ENCODE measurements at places on chromosomes 5 and 9.

GRCh38 chr9:114047717-114048116, 30.4 kb downstream of the AMBP start:
- no peak for DNase-seq

- DNase-seq: no peak
These were observed 415.9 kb downstream of the EFNA5 start for GRCh38 chr5:107254902-107255234.

DNA sequence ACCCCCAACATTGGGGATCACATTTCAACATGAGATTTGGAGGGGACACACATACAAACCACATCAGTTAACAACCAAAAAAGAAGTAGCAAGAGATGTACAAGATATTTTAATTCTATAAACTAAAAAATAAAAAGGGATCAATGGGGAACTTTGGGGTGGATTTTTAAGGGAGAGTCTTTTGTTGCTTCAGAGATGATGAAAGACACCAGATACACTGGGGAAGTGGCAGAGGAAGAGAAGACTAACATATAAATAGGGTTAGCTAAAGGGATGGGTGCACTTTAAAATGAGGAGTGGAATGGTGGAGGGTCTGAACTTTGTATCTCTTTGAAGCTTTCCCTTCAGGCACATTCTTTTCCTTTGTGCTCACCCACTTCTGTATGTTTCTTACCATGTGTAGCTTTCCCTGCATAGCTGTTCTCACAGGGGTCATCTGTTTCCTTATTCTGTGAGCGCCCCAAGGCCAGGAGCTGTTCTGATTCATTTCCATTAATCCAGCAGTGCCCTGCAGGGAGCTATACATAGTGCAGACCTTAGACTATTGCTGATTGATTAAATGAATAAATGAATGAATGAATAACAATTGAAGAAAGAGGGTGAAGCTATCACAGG, 531.6 kb upstream of the KLF4 start:
- DNase-seq: no peak

GRCh38 chr9:129595903-129596540, 24.9 kb downstream of the C9orf50 start:
- DNase-seq: no peak

GRCh38 chr9:102514541-102514940, 480.6 kb upstream of the CYLC2 start:
- no peak for DNase-seq

DNA sequence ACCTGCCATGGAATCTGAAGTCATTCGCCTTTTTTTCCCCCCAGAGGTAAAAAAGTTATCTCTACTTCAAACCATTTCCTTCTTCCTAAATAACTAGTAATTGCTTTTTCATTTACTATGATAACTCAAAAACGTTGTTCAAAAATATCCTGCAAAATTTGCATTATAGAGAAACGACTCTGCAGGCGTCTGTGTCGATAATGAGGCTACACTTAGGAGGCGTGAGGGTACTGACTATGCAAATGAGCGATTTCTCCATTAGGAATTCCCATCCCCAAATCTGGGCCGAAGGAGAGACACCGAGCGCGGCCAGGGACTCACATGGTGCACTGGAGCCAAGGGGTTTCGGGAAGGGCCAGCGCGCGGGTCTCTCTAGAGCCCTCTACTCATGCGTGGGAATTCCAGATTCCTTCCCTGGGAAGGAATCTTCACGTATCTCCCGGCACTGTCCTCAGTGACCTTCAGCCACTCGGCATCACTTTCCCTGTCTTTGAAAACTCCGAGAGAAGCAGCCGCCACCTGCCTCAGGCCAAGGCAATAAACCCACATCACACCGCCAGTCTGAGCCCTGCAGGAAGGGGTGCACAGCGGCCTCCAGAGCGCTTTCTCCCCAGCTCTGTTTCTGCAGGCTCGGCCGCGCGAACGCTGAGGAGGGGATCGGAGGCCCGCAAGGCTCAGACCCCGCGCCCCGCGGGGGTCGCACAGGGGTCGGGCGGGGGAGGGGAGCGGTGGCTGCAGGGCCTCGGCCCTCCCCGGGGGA, 718 bp upstream of the DENND4C start:
- DNase-seq: peak; percentile 68

DNA sequence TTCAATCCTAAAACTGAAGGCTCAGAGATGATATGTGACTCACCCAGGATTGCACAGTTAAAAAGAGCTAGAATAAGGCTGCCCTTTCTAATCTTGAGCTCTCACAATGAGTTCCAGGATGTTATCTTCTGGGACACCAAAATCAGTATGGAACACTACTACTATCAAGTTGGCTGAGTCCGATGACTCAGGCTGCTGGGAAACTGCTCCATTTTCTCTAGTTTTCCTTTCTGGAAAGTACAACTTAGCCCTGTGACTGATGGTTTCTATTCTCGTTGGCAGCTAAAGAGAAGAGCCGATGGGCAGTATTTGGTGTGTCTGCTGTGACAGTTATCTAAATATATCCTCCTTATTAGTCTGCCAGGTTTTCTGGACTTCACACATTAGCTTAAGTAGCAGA, 37.9 kb upstream of the DPYSL3 start:
- no peak for DNase-seq

- no peak for DNase-seq
These were observed 256.5 kb downstream of the SEC61B start for GRCh38 chr9:99478469-99479027.

- no peak for DNase-seq
These were observed 526.9 kb downstream of the BNC2 start for GRCh38 chr9:16343249-16344237.

DNA sequence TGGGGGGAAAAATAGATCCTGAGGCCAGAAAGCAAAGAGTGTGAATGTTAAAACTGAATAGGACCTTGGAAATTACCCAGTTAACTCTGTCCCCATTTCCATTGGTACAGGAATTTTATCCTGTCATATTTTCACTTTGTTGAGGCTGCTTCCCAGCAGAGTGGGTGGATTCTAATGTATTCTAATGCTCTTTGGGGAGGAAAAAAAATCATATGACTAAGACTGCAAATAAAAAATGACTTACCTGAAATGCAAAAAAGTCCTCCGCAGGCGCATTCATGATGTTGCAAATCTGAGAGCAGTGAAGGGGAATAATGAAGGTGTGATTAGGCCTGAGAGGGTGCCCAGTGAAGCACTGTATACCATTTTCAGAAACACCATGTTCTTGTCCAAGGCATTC, 41.2 kb downstream of the PDE6A start:
- DNase-seq: no peak

DNA sequence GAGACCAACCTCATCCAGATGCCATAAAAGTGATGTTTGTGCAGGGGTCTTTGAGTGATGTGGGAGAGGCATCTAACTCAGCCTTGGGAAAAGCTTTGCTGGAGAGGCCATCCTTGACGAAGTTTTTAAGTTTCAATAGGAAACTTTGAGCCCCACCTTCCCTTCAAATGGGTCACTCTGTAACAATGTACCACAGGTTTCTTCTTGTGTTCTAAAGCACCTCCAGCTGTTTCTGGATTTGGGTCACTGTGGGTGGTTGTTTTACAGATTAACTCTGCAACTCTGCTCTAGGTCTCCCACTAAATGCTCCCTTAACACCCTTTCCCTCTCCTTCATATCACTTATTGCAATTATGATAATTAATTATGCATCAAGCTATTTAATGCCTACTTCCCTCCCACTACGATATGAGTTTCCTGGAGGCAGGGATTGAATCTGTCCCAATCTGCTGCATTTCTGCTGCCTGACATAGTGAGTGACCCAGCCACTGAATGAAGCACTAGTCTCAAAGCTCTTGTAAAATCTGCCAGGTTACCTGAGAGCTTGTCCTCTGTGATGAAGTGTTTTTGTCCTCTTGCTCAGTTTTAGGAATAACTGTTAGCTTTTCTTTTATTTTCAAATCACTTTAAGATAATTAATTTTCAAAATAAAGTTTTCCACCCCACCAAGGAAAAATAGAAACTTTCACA, 60.5 kb upstream of the PUM3 start:
- no peak for DNase-seq

DNA sequence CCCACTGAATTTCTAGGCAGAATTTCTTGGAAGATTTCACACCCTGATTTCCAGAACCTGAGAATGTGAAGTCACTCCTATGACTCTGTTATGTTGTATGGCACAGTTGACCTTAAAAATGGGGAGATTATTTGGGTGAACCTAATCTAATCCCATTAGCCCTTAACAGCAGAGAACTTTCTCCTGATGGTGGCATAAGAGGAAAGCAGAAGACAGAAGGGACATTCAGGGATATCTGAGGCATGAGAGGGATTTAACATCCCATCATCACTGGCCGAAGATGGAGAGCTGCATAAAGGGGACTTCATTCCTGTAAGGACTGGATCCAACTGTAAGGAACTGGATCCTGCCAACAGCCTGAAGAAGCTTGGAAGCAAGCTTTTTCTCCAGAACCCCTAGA, 119.2 kb downstream of the ZNF622 start:
- no peak for DNase-seq

GRCh38 chr9:98094316-98094715, 24.7 kb downstream of the TRIM14 start:
- DNase-seq: no peak

DNA sequence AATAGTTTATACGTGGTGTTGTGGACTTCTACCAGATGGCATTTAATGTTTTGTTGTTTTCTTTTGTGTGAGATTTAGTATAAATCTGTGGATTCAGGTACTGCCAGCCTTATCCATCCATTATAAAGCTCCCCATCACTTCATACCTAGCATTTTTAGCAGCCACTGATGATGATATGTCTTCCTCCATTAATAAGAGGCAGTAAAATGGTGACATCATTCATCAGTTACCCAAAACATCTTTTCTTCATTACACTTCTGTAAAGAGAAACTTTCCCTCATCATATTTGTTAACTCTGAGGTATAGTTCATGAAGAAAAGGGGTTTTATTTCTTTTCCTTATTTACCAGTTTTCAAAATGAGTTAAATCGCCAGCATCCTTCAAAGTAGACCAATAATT, 19.4 kb downstream of the CHD1 start:
- DNase-seq: no peak

All from activated CD4-positive, alpha-beta T cell treated with anti-CD3 and anti-CD28 coated beads for 48 hours (primary cell).